Hepatocyte (in vitro differentiated cells): ENCODE measurements at places on chromosomes 1 and 21. TPM values are rescaled to one million over a fixed set of nuclear protein-coding genes. Genes with fewer than 3 reads are reported as not detected.

The VWA1 gene
- 114 and 131 TPM in 2 replicates for polyA plus RNA-seq

GRCh38 chr1:47677241-47677940 is 239.5 kb downstream of the FOXD2 start:
- DNase-seq = no peak

GRCh38 chr1:157117527-157118057 is 18.0 kb upstream of the ETV3L start:
- DNase-seq = no peak

GRCh38 chr1:163046071-163046470 is 23.1 kb upstream of the RGS4 start:
- no peak for DNase-seq

- DNase-seq = no peak
These were observed 322.7 kb downstream of the ZNF326 start for GRCh38 chr1:90317628-90318027.

DNA sequence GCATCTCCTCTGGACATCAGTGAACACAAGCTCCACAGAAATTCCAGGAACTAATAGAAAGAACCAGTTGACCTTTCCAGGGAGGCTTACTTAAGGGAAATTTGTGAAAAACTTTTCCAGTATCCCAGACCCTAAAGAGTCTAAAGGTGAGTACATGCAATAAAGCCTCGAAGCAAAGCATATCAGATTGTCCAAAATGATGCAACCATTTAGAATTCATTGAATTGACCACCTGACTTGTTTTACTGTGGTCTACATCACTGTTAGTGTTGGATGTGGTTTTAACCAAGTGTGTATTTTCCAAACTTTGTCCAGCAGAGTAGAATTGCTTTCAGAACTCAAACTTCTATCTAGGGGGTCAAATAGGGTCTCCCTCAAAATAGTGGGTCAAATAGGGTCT is 76.3 kb upstream of the TIAM1 start:
- DNase-seq = no peak

DNA sequence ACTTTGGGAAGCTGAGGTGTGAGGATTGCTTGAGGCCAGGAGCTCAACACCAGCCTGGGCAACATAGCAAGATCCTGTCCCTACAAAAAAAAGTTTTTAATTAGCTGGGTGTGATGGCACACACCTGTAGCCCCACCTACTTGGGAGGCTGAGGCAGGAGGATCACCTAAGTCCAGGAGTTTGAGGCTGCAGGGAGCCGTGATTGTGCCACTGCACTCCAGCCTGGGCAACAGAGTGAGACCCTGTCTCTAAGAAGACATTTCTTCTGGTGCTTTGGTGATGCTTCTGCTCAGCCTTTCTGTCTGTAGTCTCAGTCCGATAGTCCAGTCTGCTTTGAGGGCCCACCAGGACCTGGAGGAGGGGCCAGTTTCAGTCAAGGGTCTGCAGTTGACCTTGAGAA is 8.3 kb downstream of the PGD start:
- DNase-seq = no peak

The FOXD3 gene
- not detected in 2 replicates for polyA plus RNA-seq
